ENCODE measurements at places on chromosomes 2 and 18. TPM values are rescaled to one million over a fixed set of nuclear protein-coding genes. Genes with fewer than 3 reads are reported as not detected.

The ANKRD53 gene
- 0.54 TPM for total RNA-seq

The SNORC gene
- 0.28 TPM for total RNA-seq

The NYAP2 gene
- total RNA-seq: not detected

The NEB gene
- under 0.01 TPM for total RNA-seq

The KCNJ13 gene
- total RNA-seq: not detected

The TMEM200C gene
- 1.7 TPM for total RNA-seq

The KCNG2 gene
- total RNA-seq: not detected

The SP5 gene
- not detected for total RNA-seq

The AMER3 gene
- total RNA-seq: not detected

The KIF5C gene
- 0.28 TPM for total RNA-seq

The OTOS gene
- not detected for total RNA-seq

The DYNAP gene
- not detected for total RNA-seq
